Omental fat pad (tissue), 4 donors: ENCODE measurements at places on chromosomes 5 and 9. TPM values are rescaled to one million over a fixed set of nuclear protein-coding genes. Genes with fewer than 3 reads are reported as not detected.

DNA sequence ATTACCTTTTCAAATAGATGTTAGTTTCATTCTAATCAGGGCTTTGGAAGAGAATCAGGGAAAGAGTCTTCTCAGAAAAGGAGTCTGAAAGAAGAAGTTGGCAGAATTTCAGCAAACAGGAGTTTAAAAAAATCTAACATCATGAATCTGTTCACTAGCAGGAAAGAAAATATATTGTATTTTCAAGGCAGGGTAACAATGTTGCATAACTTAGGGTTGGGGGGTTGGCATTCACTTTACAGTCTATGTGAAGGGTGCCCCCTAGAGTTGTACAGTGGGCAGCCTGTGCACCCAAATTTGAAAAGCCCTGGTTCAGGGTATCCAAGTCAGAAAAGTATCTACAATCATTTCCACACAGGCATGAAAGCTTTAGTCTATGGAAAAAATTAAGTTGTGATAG is 348.4 kb upstream of the SLC30A5 start:
- no peak for DNase-seq

DNA sequence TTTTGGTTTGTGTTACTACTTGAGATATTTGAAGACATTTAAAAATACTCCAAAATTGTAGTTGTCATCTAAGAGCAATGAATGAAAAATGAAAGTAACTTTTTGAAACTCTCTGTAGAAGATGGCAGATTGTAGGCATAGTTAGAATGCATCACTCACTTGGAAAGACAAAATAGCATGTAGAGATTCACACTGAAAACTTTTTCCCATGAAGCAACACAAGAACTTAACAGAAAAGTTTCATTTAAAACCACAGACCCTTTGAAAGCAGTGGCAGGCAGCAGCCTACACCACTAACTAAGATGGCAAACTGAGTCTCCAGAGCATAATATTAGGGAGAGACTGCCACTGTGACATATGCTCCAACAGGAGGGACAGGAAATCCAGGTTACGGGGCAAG is 18.9 kb upstream of the FAM174A start:
- no peak for DNase-seq

- DNase-seq: no peak
These were observed 35.3 kb downstream of the GAPVD1 start for GRCh38 chr9:125296843-125297372.

GRCh38 chr5:147564124-147564486 is 54.2 kb upstream of the DPYSL3 start:
- DNase-seq: no peak

Gene PSIP1
- total RNA-seq: 18.4 TPM

Gene WNT8A
- total RNA-seq: not detected

Gene ZNF483
- 2.8 TPM for total RNA-seq
